ENCODE measurements at places on chromosomes 16 and 17.

DNA sequence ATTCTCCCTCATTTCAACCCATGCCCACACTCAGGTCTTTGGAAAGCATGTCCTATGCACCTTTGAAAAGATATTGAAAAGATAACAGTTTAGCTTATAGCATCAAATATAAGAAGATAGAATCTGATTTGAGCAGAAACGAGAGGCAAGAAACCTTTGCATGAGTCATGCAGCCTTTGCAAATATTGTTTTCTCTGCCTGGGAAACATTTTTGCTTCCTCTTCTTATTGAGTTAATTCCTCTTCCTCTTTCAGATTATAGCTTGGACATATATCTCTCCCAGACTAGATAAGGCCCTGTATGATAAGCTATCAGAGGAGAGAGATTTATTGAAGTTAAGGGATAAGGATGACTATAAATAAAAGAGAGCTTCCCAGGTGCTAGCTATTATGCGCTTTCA lies 46.1 kb upstream of the KCNJ2 start:
- no peak for DNase-seq

DNA sequence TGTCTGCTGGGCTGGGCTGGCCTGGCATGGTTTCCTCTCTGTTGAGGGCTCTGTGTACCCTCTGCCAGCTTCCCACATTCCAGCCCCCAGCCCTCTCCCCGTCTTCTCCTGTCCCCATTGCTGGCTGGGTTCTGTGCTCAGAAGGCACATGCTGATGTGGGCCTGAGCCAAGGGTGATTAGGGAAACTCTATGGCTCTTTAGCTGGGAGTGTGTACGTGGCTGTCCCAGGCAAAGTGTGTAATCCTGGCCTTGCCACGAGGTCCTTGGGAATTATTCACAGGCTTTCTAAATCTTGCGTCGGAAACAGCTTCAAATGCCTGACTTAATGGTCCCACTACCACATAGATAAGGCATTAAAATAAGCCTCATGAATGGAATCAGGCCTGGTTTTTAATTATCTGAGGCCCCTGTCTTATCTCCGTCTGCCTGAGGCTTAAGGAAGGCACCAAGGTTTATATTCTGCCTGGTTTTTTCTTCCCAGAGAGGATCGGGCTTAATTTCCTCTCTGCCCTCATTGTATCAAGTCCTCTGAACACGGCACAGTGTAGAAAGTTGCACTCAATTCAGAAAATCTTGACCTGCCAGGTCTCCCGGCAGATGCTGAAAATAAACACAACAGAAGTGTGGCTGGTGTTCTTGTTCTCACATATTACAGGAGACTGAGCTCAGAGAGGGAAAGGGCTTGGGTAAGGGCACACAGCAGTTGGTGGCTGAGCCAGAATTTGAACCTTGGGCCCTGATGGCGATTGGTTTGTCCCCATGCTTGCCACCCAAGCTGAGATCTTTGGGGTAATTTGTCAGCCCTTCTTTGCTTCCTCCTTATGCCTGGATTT lies 52.9 kb upstream of the LGALS9 start:
- no peak for DNase-seq

- DNase-seq: no peak
These were observed 10.2 kb downstream of the CYTH1 start for GRCh38 chr17:78771758-78772382.

DNA sequence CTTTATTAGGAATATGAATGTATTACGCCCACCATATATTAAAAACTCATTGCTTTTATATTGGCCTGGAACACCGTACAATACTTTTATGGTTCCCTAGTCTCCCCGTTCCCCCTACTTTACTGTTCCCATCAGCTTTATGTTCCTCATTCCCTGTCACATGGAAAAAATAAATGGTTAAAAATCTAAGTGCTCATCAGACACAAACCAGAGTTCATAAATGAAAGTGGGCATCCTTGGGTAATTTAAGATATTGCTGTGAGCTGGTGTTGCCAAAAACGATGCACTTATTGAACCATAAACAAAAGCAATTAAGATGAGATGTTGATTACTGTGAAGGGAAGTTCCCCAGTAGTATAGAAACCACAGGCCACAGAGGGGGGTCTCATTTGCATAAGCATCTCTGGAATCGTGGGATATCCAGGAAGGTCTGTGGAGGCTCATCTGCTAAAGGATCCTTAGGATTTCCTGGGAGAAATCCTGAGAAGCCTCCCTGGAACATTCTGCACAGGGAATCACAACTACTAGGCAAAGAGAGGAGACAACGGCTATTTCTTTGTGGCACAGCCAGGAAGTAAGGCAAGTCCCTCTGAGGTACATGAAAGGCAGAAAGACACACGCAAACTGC lies 591.4 kb upstream of the CDH11 start:
- no peak for DNase-seq

DNA sequence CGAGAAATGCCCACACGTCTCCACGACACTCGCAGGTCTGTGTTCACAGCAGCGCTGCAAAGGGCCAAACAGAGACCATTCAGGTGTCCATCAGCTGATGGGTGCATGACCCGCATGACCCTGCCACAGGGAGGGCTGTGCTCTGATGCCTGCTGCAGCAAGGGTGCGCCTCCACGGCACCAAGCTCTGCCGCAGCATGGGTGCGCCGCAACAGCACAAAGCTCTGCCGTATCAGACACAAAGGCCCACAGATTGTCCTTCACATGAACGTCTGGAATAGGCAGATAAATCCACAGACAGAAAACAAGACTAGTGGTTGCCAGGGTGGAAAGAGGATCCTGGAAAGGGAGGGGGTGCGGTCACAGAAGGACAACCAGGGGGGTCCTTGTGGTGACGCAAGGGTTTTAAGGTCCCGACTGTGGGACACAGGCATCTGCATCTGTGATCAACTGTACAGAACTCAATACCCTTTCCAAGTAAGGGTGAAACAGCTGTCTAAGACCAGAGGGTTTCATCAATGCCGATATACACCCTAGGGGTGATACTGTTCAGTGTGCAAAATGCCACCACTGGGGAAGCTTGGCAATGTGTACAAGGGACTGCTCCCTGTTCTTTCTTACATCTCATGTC lies 121.0 kb downstream of the ANKRD11 start:
- DNase-seq: no peak

GRCh38 chr17:19286751-19287341 lies 49.7 kb downstream of the EPN2 start:
- no peak for DNase-seq

GRCh38 chr16:28161626-28162025 lies 50.1 kb downstream of the XPO6 start:
- DNase-seq: no peak

- DNase-seq: no peak
These were observed 708.0 kb upstream of the SOX9 start for GRCh38 chr17:71412803-71413202.

GRCh38 chr16:51237207-51237606 lies 86.1 kb upstream of the SALL1 start:
- DNase-seq: no peak

- no peak for DNase-seq
These were observed 13.3 kb downstream of the UTS2R start for GRCh38 chr17:82384730-82385481.

DNA sequence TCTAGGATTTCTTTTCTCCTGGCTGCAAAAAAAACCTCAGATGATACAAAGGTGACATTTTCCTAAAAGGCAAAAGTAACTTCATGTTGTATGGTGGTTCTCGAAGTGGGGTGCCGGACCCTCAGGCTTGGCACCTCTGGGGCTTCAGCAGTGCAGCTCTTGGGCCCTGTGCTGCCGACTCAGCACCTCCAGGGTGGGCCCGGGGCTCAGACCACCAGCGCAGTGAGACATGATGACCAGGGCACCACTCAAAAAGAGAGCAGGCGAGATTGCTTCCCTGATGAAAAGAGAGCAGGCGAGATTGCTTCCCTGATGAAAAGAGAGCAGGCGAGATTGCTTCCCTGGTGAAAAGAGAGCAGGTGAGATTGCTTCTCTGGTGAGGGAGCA lies 98.7 kb upstream of the ZNF750 start:
- DNase-seq: no peak

- DNase-seq: no peak
These were observed 31.6 kb downstream of the PHKB start for GRCh38 chr16:47492428-47493377.

DNA sequence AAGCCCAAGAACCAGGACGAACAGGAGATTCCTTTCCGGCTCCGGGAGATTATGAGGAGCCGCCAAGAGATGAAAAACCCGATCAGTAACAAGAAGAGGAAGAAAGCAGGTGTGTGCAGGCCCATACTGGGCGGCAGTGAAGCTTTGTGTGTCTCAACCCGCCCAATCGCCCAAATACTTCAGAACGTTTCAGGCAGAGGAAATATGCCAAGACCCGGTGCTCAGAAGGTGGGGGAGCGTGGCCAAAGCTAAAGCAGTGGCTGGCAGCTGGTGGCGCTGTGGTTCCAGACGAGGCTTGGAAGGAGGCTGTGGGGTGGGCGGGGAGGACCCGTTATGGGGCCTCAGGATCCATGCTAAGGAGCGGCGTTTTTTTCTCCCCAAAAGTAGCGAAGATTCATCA lies 1.2 kb downstream of the CCDC137 start:
- no peak for DNase-seq

- DNase-seq: no peak
These were observed 28.3 kb upstream of the ZNF469 start for GRCh38 chr16:88354229-88355092.

DNA sequence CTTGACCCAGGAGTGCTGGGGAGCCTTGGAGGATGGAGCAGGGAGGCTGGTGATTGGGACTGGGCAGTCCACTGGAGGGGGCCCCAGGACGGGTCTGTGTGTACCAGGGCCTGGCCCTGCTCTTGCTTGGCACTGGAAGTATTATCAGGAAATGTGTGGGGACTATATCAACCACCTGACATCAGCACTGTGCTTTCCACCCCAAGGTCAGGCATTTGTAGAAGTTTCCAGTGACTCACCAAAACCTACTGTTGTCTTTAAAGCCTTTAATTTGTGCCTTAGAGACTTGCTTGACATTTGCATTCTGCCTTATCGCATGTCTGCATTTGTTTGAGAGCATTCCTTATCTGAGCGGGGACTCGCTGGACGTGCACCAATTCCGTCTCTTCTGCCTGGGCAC lies 323.1 kb downstream of the FOXL1 start:
- no peak for DNase-seq
